ENCODE measurements at places on chromosomes 6 and 20.

DNA sequence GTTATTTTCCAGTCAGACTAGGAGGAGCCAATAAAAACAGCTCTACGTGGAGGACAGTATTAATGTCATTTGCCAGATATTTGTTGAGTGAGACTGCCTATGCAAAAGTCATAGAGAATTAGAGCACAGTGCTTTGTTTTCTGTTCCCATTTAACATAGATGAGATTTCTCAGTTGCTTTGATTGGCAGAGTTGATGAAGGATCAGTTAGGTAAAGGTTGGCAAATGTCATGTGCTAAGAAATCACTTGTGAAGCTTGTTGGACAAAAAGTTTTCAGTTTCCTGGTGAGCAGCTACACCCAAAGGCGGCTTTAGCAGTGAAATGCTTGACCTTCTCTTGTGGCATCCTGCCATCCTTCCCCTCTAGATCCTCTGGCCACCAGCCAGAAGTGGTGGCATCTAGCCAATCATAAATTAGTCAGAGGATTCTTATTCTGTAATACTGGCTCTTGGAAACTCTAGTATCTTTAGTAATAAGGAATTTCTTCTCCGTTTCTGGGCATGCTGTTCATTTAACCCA is 37.0 kb downstream of the BCKDHB start:
- DNase-seq: peak; percentile 15

GRCh38 chr6:1516742-1517520 is 92.8 kb upstream of the FOXC1 start:
- no peak for DNase-seq

- DNase-seq: no peak
Measured at GRCh38 chr20:57433657-57434389, 42.6 kb downstream of the RBM38 start.

DNA sequence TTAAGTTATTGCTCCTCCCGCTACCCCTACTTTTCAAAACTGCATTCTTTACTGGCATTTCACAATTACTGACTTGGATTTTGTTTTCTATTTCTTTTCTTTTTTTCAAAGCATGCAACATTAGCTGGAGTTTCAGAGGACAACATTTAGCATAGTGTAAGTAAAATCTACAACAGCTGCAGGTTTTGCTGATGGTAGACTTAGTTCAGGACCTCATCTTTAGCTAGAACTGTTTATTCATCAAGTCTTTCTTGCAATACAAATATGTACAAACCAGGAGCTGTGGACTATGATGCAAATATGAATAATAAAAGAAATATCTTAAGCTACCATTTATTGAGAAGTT is 728 bp upstream of the CEP162 start:
- DNase-seq: no peak

- DNase-seq: no peak
Measured at GRCh38 chr6:142903812-142904211, 41.2 kb downstream of the HIVEP2 start.

DNA sequence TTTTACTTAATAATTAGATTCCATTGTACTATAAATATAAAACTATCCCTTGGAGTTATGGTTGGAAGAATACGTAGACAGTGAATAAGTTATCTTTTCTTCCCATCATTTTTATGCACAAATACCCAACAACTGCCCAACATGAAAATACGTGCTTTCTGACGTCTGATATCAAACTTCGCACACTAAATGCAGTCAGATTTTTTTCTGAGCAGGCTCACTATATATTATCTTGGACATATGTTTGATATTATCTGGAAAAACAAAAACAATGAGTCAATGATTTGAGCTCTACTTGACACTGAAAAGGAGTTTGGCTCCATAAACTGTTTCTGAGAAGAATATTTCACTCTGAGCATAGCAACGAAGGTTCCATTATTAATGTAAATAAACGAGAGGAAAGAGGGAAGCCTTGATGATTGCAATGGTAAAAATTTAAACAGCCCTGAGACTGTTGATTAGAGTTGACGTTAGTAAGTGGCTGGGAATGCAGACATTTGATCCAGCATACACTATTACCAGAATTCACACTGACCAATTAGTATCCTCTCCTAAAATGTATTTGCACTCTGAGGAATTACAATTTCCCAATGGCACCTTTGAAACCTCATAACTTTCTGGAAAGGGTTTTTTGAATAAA is 1090.0 kb downstream of the EPHA7 start:
- DNase-seq: no peak

DNA sequence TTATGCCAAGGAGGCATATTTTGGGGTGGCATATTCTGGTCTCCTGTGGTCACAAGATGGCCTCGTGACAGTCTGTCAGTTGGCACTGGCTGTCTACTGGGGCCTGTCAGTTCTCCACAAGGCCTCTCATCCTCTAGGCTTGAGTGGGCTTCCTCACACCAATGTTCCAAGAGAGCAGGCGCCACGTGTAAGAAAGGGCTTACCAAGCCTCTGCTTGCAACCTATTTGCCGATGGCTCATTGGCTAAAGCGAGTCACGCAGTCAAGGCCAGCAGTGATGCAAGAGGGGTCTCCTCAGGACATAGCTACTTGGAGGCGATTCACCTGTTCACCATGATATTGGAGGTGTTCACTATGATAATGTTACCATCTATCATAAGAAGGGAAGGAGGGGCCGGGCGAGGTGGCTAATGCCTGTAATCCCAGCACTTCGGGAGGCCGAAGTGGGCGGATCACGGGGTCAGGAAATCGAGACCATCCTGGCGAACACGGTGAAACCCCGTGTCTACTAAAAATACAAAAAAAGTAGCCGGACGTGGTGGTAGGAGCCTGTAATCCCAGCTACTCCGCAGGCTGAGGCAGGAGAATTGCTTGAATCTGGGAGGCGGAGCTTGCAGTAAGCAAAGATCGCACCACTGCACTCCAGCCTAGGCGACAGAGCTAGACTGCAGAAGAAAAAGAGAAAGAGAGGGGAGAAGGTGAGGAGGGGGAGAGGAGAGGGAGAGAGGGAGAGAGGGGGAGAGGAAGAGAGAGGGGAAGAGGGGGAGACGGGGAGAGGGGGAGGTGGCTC is 35.3 kb downstream of the C6orf52 start:
- DNase-seq: no peak

- no peak for DNase-seq
Measured at GRCh38 chr6:73811706-73812105, 115.7 kb downstream of the CD109 start.

GRCh38 chr6:17485181-17485580 is 91.8 kb downstream of the CAP2 start:
- no peak for DNase-seq

GRCh38 chr20:23200413-23200812 is 114.3 kb upstream of the CD93 start:
- no peak for DNase-seq

GRCh38 chr6:26021001-26021349 is 58.4 kb downstream of the TRIM38 start:
- no peak for DNase-seq

DNA sequence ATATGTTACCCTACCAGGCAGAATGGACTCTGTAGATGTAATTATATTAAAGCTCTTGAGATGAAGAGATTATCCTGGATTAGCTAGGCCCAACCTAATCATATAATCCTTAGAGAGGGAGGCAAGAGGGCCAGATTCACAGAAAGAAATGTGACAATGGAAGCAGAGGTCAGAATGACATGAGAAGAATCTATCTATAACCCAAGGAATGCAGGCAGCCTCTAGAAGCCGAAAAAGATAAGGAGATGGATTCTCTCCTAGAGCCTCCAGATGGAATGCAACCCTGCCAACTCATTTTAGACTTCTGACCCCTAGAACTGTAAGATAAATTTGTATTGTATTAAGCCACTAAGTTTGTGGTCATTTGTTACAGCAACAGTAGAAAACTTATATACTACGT is 12.3 kb downstream of the PXT1 start:
- DNase-seq: no peak

- DNase-seq: no peak
Measured at GRCh38 chr20:25987073-25987927, 290.6 kb upstream of the ZNF337 start.

- no peak for DNase-seq
Measured at GRCh38 chr6:125157725-125158124, 4.2 kb downstream of the TPD52L1 start.

DNA sequence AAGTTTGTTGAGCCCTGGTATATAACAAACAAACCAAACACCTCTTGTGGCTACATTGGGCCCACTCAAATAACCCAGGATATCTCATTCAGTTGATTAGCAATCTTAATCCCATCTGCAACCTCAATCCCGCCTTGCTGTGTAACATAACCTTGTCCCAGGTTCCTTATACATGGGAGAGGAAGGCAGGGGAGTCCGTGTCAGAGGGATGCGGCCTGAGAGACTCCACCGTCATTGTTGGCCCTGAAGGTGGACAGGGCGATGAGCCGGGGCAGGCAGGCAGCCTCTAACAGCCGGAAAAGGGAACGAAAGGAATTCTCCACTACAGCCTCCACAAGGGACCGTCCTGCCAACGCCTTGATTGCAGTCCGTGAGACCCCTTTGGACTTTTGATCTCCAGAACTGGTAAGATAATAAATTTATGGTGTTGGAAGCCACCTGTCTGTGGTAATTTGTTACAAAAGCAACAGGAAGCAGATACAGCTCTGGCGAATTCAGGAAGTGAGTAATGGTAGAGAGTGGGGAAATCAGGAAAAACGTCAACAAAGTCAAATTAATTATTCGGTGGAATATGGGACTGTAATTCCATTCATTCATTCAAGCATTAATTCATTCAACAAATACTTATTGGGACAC is 124.5 kb upstream of the SALL4 start:
- DNase-seq: no peak

DNA sequence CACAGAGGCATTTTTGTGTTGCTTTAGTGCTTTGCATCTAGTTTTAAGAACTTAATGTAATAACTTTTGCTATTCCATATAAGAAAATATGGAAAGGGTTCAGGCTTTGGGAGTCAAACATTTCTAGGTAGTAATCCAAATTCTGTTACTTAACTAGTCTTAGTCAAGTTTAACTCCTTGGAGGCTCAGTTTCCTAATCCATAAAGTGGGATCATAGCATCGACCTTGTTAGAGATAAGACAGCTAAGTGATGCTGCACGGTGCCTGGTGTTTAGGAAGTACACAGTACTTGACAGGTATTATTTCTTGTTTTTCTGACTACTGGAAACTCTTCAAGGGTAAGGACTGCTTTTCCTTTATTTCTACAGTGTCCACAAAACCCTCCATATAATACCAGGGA is 24.5 kb upstream of the ARMH2 start:
- no peak for DNase-seq

DNA sequence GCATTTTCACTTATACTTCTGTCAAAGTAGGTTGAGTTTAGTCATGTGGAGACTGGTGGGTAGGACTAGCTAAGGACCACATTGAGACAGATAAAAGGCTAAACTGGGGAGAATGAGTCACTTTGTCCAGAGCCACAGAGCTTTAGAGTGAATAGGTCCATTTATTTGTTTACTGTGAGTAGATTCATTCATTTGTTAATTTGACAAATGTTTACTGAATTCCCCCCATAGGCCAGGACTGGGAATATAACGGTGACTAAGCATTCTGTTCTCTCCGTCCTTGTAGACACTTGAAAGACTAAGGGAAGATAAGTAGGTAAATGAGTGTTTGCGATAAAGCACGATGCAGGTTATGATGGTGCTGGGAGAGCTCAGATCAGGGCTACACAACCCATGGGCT is 699.7 kb upstream of the ID4 start:
- no peak for DNase-seq

DNA sequence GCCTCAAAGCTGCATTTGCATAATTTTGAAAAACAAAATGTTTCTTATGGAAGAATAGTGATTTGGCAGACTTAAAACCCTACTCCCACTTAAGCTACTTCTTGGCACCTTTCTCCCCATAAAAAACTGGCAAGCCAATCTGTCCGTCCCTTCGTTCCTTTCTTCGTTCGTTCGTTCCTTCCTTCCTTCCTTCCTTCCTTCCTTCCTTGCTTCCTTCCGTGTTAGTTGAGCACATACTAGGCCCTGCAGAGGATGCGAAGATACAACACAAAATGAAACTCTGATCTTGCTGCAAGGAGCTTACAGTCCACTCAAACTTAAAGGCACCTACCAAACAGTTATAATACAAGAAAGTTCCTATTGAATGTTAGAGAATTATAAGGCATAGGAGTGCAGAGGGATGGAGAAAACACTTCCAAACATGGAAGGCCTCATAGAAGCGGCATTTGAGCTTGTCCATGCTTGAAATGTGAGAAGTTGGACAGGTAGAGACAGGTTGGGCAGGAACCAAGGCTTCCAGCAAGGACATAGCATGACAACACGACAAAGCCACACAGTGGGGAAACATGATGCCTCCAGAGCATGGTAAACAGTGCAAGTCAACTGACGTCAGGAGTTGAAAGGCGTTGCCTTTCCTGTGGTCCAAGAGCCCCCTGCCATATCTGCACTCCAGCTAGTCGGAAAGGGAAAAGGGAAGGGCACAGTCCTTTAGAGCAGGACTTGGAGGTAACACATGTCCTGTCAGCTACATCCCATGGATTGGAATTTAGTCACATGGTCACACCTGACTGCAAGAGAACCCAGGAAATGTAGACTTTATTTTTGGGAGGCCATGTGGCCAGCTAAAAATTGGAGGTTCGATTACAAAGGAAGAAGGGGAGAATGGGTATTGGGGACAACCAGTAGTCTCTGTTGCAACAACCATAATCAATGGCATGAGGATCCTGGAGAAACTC is 7.0 kb downstream of the PNPLA1 start:
- DNase-seq: no peak

GRCh38 chr6:80508885-80509630 is 402.6 kb downstream of the BCKDHB start:
- no peak for DNase-seq

- DNase-seq: peak; percentile 63
Measured at GRCh38 chr6:16184129-16184528, 54.3 kb upstream of the GMPR start.

- no peak for DNase-seq
Measured at GRCh38 chr6:30234356-30234755, 21.1 kb upstream of the TRIM26 start.

GRCh38 chr20:40427026-40427425 is 262.0 kb downstream of the MAFB start:
- no peak for DNase-seq

DNA sequence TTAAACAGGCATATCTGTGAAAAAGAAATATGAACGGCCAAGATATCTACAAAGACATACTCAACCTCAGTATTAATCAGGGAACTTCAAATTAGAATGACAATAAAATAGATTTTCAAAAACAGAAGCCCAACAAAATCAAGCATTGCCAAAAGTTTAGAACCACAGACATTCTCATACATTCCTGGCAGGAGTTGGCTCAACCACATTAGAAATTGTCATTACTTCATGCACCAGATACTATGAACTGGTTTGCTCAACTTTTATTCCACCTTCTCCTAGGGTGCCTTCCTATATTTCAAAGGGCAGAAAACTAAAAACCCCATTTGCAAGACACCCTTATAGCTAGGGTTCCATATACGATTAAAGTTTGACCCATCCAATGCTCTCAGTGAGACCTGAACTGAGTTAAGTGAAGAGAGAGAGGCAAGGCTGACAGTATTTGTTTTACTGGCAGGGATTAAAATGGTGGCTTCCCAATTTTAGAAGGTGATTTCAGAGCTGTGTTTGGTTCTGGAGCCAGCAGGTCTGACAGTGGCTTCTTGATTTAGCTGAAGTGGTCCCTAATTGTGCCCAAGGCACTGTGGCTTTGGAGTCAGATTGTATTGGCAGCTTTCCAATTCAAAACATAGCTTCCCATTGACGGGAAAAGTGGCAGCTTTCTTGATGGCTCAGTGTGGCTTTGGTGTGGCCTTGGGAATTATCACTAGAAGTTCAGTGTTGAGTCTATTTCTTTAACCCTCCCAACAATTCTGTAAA is 77.1 kb upstream of the CDYL start:
- no peak for DNase-seq

Data from hematopoietic multipotent progenitor cell treated with erythropoietin and hydrocortisone succinate and interleukin-3 and kit ligand, for 17 days (in vitro differentiated cells).